ENCODE measurements at places on chromosomes 6 and 20.
A peak's percentile ranks its signal among the peaks of the same experiment; 100 is the strongest.

GRCh38 chr6:29016559-29017427 lies 11.7 kb upstream of the ZNF311 start:
- DNase-seq = peak; percentile 86

- DNase-seq = no peak
Observed at GRCh38 chr6:128276311-128276710, 244.1 kb downstream of the PTPRK start.

DNA sequence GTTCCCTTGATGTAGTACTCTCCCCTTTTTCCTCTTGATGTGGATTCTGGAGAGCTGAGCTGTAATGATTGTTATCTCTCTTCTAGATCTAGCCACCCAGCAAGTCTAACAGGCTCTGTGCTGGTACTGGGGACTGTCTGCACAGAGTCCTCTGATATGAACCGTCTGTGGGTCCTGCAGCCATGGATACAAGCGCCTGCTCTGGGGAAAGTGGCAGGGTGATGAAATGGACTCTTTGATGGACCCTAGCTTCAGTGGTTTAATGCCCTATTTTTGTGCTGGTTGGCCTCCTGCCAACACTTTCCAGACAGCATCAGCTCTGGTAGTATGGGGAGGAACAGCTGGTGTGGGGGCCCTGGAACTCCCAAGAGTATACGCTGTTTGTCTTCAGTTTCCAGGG lies 216.3 kb downstream of the ADGRG6 start:
- DNase-seq = no peak

DNA sequence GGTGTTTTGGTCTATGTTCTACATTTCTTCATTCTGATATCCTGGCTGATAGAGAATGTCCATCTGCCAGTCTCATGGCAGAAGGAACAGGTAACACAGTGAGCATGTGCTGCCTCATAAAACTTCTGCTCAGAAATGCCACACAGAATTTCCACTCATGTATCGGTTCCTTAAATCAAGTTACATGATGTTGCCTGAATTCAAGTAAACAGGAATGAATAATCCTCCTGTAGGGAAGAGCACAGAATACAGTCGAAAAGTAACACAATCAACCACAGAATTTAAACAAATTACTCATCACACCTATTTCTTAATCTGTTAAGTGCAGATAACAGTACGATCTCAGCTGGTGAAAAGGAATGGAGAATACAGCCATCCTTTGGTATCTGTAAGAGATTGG lies 74.7 kb downstream of the FAM217A start:
- DNase-seq = no peak

GRCh38 chr6:15534974-15535373 lies 127.9 kb downstream of the DTNBP1 start:
- no peak for DNase-seq

DNA sequence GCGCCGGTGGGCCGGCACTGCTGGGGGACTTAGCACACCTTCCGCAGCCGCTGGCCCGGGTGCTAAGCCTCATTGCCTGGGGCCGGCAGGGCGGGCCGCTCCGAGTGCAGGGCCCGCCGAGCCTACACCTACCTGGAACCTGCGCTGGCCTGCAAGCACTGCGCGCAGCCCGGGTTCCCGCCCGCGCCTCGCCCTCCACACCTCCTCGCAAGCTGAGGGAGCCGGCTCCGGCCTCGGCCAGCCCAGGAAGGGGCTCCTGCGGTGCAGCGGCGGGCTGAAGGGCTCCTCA lies 10.7 kb upstream of the MPC1 start:
- DNase-seq = no peak

DNA sequence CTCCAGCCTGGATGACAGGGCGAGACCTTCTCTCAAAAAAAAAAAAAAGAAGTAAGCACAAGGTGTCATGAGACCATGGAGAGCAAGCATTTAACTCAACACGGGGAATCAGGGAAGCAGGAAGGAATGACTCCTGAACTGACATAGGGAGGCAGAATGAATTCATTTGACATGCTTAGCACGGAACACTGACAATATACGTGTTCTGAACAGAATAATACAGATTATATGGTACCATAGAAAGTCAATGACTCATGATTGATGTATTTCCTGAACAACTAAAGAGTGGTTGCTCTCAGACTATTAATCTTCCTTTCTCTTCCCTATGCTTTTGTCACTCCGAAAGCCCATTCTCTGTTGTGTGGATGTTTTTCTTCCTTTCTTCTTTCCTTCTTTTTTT lies 20.7 kb upstream of the ASIP start:
- DNase-seq = no peak
